GM03348 (cell line): ENCODE measurements at places on chromosomes 12 and 14.

DNA sequence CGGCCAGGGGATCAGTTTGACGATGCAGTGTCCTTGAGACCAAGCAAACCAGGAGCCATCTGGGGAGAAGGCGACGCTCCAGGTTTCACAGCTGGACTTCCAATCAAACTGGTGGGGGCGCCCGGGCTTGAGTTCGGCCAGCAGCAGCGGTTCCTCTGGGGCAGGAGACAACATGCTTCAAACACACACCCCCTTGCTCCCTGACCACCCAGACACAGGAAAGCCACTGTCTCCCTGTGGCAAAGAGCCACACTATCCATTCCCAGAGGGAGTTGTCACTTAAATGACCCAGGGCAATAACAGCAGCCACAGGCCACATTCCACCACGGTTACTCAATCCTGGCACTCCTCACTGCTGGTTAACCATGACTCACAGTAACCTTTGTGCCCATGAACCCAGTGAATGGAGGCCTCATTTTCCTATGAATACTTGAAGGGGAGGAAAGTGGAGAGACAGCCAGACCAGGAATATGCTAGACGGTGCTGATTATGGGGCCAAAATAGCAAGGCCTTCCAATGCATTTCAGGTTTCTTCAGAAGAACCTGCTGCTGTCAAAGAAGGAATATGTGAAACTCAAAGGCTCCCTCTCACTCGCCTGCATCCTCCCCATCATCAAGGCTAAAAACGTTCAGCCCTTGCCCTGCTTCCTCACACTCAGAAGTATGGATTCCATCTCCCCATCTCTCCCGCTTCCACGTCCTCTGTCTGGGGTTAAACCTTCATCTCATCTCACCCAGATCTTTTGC is 8.5 kb downstream of the WSB2 start:
- peak; percentile 91 for DNase-seq

DNA sequence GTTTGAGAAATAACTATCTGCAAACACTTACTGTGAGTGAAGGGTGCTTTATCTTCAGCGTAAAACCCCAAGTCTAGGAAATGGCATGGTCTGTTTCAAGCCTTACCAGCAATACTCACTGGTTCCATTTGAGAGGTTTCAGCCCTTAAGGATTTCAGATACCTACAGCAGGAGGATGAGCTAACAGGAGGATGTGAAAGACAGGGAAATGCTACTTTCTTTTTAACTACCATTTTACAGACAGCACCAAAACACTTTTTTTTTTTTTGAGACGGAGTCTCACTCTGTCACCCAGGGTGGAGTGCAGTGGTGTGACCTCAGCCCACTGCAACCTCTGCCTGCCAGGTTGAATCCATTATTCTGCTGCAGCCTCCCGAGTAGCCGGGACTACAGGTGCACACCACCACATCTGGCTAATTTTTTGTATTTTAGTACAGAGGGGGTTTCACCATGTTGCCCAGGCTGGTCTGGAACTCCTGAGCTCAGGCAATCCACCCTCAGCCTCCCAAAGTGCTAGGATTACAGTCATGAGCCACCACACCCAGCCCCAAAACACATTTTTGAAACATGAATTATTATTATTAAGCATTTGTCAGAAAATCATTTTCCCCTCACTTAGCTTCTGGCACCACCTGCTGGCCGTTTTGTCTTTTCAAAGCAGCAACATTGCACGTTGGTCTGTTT is 4.6 kb downstream of the MTRFR start:
- DNase-seq: peak; percentile 69

DNA sequence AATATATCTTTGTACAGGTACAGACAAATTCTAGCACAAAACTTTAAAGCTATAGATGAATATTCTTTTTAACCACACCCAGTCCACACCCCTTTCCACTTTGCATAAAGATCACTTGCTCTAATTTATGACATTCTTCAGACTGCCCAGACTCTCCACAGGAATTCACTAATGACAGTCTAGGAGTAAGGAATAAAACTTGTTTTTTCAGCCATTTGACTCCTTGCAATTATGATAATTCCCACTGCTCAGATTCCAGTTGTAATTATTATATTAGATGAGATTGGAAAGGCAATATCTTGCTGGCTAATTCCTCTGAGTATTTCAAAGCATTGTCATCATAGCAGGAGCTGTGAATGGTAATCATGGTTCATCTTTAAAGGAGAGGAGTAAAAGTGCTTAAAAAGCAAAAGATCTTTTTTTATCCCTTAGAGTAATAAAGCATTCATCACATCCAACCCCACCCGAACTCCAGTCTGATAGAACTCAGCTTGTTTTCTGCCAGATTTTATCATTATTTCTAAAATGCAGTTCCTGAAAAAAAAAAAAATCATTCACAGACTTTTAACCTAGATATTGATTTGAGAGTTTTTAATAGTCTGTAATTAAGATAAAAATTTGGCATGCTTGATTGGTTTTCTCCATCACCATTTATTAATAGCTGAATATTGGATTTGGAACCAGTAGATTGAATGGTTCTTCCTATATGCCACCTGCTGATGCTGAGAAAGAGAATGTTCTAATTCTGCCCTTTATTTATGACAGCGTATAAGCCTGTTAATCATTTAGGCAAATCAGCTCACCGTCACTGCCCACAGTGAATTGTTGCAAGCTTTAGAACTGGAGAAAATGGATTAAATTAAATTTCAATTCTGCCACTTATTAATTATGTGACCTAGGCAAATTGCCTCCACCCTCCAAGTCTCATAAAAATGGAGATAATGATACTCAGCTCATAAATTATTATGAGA is 93.9 kb upstream of the RASSF8 start:
- DNase-seq: peak; percentile 63

DNA sequence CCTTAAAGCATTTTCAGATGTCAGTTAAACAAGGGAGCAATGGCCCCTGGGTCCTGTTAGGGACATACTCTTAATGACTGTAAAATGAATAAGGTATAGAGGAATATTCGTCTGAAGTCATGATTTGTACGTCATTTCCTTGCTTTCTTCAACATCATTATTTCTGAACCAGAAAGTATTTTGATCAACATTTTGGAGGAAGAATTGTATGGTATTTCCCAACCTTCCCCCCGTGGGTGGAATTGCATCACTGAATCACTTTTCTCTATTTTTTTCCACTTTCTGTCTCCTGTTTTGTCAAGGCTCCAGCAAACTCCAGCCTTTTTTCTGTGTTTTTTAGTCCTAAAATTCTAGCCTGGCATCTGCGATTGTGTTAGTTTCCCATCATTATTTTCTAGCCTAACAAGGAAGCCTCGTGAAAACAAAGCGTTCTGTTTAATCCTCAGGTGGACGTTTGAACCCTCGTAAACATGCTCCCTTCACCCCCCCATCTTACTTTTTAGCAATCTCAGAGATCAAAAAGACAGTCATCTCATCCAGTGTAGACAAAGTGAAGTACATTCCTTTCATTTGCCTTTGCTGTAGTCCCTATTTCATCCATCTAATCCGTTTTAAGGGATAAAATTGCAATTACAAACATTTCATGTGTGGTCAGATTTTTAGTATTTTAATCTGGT is 62.3 kb downstream of the ETV6 start:
- peak; percentile 67 for DNase-seq

DNA sequence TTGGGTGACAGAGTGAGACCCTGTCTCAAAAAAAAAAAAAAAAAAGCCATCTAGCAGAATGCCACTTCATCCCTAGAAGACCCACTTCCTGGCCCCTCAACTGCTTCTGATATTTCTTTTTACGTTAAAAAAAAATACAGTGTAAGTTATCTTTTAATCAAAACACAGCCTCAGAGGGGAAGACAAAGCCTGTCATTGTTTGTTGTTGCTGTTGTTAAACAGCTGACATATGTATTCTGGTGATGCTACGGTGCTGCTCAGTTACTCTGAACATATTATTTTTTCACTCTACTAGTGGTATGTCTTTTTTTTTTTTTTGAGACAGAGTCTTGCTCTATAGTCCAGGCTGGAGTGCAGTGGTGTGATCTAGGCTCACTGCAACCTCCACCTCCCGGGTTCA is 75.4 kb downstream of the PAPLN start:
- DNase-seq: no peak

GRCh38 chr12:50865266-50865665 is 22.5 kb downstream of the TMPRSS12 start:
- no peak for DNase-seq
